Neural progenitor cell (in vitro differentiated cells): ENCODE measurements at places on chromosomes 3 and 15.

DNA sequence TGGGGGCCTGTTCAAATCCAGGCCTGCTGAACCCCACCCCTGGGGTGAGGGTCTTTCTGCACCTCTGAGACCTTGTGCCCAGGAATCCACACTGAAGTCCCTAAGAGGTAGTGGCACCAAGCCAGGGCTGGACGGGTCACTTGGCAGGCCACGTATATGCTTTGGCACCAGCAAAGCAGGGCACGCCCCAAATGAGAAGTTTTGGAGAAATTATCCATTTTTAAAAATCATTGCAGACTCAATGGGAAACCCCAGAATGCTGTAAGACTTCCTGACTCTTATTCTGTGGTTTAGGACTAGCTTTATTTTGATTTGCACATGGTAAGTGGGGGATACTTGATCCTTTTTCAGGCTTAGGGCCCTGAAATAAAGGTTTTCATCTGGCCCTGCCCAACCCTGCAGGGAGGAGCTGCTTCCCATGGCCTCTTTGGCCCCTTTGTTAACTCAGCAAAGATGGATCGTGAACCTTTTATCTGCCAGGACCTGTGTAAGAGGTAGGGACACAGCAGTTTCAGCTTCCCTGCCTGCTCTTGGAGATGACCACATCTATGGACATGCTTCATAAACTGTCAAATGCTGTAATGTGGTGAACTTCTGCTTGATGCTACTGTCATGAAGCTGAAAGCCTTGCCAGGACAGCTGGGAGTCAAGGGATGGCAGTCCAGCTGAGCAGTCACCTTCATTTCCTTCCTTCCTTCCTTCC is 88.0 kb downstream of the HMG20A start:
- no peak for DNase-seq

GRCh38 chr15:85563328-85563727 is 182.9 kb downstream of the AKAP13 start:
- peak; percentile 51 for DNase-seq

DNA sequence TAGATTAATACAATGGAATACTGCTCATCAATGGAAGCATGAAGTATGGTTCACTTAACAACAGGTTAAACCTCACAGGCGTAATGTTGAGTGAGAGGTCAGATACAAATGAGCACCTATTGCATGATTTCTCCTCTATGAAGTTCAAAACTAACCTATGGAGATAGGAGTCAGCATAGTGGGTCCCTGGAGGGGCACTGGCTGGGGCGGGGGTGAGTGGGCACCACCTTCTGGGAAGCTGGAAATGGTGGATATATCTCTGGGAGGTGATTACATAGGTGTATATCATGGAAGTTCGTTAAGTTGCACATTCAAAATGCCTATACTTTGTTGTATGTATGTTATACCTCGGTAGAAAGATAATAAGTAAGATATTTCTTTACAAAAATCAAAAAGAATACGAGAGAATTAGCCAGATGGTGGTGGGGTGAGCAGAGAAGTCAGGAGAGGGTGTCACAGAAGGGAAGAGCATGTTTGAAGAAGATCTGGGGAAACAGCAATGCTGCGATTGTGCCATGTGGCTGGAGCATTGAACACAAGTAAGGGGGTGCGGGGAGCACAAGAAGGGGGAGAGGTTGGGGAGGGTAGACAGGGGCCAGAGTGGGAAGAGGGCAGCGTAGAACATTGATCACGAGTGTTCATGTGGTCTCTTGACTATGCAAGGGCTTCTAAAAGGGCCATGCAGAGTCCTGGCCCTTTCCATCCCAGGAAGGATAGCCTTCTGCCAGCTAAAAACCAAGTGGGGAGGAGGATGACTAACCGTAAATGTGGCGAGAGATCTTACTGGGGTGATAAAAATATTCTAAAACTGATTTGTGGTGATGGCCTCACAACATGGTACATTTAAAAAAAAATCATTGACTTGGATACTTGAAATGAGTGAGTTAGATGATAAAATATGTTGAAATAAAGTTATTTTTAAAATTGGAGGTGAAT is 30.2 kb downstream of the ITGA11 start:
- no peak for DNase-seq

- no peak for DNase-seq
Measured at GRCh38 chr3:167829071-167829470, 93.5 kb downstream of the SERPINI1 start.

DNA sequence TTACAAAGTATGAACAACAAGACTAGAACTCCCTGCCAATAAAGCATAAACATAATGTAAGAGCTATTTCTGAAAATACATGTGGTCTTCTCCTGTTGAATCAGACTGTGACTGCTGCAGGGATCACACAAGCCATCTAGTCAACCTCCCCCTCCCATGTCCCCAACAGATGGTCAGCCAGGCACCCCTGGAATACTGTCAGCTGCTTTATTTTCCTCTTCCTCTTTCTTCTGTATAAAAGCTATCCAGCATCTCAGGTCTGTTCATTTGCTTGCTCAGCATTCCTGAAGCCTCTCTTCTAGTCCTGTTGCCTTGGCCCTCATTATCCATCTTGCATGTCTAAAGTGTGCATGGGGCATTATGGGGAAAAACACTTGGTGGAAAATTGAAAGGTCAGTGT is 6.5 kb upstream of the MINDY4B start:
- no peak for DNase-seq
